ENCODE measurements at places on chromosomes 5 and 9.

DNA sequence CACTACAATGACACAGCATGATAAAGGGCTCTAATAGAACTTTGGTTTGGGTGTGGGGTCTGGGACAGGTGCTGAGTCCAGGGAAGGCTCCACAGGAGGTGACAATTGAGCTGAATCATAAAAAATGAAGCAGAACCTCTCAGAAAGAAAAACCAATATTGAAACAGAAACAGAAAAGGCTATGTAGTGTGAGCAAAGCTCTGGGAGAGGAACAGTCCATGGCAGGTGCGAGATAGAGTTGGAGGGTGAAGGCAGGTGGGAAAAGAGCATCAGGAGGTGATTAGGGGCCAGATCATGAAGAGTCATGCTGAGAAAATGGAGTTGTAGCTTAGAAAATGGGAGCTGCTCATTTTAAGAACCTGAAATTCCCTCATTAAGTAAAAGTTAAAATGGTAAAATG is 164.9 kb downstream of the KCTD16 start:
- H3K4me3 ChIP-seq = no peak overlapping the region
- H3K27me3 ChIP-seq = no peaks in the 10 kb centered on the region
- DNase-seq = no peak
- no peaks in the 10 kb centered on the region for H3K4me1 ChIP-seq
- no peak overlapping the region for H3K27ac ChIP-seq

DNA sequence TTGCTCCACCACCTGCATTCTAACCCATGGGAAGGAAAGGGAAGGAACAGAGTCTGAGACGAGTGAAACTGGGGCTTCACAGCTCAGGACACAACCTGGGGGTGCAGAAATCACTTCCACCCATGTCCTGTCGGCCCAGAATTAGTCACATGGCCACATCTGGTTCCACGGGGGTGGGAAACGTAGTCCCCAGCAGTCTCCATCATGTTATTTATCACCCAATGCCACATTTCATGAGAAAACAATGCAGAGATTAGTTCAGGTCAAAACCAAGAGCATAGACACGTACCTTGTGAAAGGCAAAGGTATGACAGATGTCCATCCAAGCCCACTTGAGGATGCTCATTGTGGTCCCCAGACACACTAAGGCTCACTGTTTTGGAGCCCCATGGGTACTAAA is 125.1 kb downstream of the MED10 start:
- H3K27me3 ChIP-seq = no peaks in the 10 kb centered on the region
- no peak for DNase-seq
- H3K4me1 ChIP-seq = no peaks in the 10 kb centered on the region
- H3K4me3 ChIP-seq = no peak overlapping the region
- H3K27ac ChIP-seq = no peak overlapping the region

GRCh38 chr9:135082536-135082935 is 4.9 kb upstream of the OLFM1 start:
- H3K36me3 ChIP-seq = no peaks in the 10 kb centered on the region
- H3K27me3 ChIP-seq = peaks cover 41% of the 10 kb centered on the region
- no peak overlapping the region for H3K27ac ChIP-seq
- no peak for DNase-seq

DNA sequence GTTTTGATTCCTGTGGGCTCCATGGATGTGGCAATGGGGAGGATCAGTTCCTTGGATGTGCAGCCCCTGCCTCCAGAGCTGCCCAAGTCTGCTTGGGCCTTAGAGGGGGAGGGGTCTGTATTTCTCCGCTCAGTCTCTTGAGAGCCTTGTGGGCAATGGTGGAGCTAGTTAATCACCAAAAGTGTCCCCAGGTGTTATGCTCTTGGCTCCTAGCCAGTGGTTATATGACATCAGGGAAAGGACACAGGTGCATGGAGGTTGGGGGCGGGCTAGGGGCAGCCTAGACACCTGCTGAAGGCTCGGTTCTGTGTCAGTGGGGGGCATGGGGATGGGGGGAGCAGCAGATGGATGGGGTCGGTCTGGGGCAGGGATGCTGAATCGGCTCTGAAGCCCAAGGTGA is 12.4 kb upstream of the ARAP3 start:
- H3K4me1 ChIP-seq = no peaks in the 10 kb centered on the region
- H3K27ac ChIP-seq = no peak overlapping the region
- no peak overlapping the region for H3K4me3 ChIP-seq
- DNase-seq = no peak
- no peaks in the 10 kb centered on the region for H3K36me3 ChIP-seq

GRCh38 chr9:113618836-113619490 is 155.4 kb downstream of the RGS3 start:
- H3K4me1 ChIP-seq = peaks cover 40% of the 10 kb centered on the region
- no peak for DNase-seq
- no peak overlapping the region for H3K27ac ChIP-seq
- H3K27me3 ChIP-seq = no peaks in the 10 kb centered on the region

- H3K27me3 ChIP-seq = no peaks in the 10 kb centered on the region
- H3K4me1 ChIP-seq = no peaks in the 10 kb centered on the region
- H3K36me3 ChIP-seq = peaks cover 61% of the 10 kb centered on the region
- H3K4me3 ChIP-seq = no peak overlapping the region
- H3K27ac ChIP-seq = no peak overlapping the region
Measured at GRCh38 chr5:1320436-1321344, 24.2 kb downstream of the CLPTM1L start.

DNA sequence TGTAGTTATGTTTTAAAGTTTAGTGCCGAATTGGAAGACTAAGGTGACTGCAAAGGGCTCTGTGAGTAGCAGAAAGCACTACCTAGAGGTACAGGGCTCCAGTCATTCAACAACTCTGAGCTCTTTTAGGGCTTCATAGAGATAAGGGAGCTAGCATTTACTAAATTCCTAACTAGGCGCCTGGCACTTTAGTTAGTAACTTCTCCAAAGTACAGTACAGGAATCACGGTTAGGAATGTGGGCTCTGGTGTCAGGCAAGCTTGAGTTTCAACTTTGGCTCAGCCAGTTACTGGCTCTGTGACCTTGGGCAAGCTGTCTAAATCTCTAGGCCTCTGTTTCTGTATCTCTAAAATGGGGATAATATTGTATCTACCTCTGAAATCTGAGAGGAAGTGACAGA is 115.3 kb downstream of the SLIT3 start:
- no peaks in the 10 kb centered on the region for H3K4me1 ChIP-seq
- H3K27ac ChIP-seq = no peak overlapping the region

DNA sequence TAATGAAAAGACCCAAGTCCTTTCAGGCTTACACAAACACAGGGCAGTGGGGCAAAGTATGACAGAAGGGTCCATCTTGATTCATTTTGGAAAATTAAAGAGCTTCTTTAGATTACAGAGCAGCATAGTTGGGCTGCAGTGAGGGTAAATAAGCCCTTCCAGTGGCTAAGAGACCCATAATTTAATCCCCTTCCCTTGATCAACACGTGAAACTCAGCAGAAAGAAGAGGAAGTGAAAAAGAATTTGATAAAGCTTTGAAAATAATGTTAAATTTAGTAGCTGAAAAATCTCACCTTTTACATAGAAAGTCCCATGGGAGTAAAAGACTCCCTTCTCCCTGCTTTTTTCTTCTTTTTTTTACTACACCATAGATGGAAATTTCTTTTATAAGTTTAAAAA is 87.6 kb downstream of the FREM1 start:
- no peak for DNase-seq
- H3K36me3 ChIP-seq = no peaks in the 10 kb centered on the region
- H3K27ac ChIP-seq = no peak overlapping the region
- H3K4me1 ChIP-seq = no peaks in the 10 kb centered on the region

DNA sequence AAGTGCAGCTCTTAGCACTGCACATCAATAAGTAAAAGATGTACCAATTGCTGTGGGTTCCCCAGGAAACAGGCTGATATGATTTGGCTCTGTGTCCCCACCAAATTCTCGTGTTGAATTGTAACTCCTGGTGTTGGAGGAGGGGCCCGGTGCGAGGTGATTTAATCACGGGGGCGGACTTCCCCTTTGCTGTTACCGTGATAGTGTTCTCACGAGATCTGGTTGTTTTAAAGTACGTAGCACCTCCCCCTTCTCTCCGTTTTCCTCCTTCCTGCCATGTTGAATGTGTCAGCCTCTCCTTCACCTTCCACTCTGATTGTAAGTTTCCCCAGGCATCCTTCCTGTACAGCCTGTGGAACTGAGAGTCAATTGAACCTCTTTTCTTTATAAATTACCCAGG is 93.2 kb upstream of the ACTBL2 start:
- H3K36me3 ChIP-seq = no peaks in the 10 kb centered on the region
- no peaks in the 10 kb centered on the region for H3K27me3 ChIP-seq
- no peak for DNase-seq
- no peak overlapping the region for H3K27ac ChIP-seq
- H3K4me1 ChIP-seq = no peaks in the 10 kb centered on the region

DNA sequence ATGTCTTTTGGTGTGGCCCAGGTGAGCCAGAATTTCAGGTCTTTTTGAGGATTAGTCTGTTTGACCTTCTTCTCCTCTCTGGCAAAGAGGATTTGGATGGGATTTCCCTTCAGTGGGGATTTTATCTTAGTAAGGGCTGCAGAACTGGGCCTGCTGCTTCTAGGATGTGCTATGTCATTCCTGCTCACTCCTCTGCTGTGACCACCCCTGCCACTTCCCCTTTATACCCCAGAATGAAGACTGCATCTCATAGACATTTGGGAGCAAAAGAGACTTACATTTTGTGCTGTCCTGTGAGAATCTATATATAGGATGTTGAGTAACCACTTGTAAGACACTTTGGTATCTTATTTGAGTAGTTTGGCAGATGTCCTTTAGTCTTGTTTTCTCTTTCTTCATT is 76.2 kb downstream of the ARHGAP26 start:
- DNase-seq = no peak
- no peak overlapping the region for H3K4me3 ChIP-seq
- H3K36me3 ChIP-seq = no peaks in the 10 kb centered on the region
- peaks cover 12% of the 10 kb centered on the region for H3K27me3 ChIP-seq
- peaks cover 3% of the 10 kb centered on the region for H3K4me1 ChIP-seq
- no peak overlapping the region for H3K27ac ChIP-seq

DNA sequence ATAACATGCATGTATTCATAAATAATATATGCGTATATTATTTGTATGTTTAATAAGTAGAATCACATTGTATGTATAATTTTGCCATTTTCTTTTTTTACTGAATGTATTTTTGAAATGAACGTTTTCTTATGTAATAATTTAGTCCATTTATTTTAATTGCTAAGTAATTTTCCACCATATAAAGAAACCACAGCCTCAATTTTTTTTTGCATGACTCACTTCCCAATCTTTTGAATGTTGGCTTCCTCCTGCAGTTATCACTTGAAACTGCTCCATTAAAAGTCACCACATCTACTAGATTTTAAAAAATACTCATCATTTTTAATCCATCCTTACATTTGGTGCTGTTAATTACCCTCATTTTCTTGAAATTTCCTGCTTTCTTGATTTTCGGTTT is 363.3 kb upstream of the MEF2C start:
- H3K27me3 ChIP-seq = no peaks in the 10 kb centered on the region
- H3K4me1 ChIP-seq = no peaks in the 10 kb centered on the region
- H3K27ac ChIP-seq = no peak overlapping the region
- no peak overlapping the region for H3K4me3 ChIP-seq
- DNase-seq = peak; percentile 17
- H3K36me3 ChIP-seq = no peaks in the 10 kb centered on the region

GRCh38 chr9:122209451-122209850 is 19.3 kb downstream of the LHX6 start:
- H3K4me1 ChIP-seq = peaks cover 8% of the 10 kb centered on the region
- no peak for DNase-seq
- H3K27ac ChIP-seq = no peak overlapping the region
- H3K4me3 ChIP-seq = no peak overlapping the region

DNA sequence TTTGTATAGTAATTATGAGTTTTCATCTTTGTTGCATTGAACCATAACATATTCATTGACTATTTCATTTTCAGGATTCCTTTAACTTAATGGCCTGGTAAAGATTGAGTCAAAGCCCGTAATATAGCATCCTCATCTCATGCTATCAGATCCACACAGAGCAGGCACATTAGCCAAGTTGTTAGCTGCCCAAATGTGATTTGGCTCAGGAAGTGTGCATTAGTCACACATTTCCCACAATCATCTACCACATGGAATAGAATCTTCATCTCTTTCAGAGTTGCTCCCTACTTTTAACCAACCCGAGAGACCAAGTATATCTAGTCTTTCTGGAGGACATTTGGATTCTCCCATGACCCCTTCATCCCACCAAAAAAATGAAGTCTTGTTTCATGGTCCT is 481.0 kb upstream of the PTGER4 start:
- no peak overlapping the region for H3K4me3 ChIP-seq
- no peaks in the 10 kb centered on the region for H3K27me3 ChIP-seq
- H3K27ac ChIP-seq = no peak overlapping the region
- no peaks in the 10 kb centered on the region for H3K4me1 ChIP-seq

DNA sequence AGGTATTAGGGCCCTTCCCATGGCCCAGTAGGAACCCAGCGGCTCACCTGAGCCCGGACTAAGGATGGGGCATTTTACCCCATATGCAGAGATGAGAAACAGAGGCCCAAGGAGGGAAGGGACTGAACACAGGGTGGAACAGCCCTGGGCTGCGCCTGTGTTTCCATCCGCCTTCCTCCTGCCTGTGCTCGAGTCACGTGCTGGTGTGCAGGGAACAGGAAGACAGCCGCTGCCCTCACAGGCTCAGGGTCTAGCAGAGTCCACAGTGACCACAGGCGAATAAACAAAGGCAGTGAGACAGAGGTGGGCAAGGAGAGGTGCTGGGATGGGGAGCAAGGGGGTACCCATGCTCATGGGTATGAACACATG is 129.4 kb downstream of the C9orf50 start:
- H3K4me3 ChIP-seq = no peak overlapping the region
- H3K27ac ChIP-seq = peak overlapping the region; percentile 99
- peaks cover 56% of the 10 kb centered on the region for H3K4me1 ChIP-seq
- no peaks in the 10 kb centered on the region for H3K27me3 ChIP-seq
- DNase-seq = no peak
